ENCODE measurements at places on chromosomes 6 and 20.

DNA sequence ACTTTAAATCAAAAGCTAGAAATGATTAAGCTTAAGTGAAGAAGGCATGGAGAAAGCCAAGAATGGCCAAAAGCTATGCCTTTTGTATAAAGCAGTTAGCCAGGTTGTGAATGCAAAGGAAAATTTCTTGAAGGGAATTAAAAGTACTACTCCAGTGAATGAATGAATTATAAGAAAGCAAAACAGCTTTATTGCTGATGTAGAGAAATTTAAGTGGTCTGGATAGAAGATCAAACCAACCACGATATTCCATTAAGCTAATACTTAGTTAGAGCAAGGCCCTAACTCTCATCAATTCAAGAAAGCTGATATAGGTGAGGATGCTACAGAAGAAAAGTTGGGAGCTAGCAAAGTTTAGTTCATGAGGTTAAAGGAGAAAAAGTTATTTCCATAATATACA, 988.5 kb upstream of the ADGRB3 start:
- DNase-seq, result no peak

DNA sequence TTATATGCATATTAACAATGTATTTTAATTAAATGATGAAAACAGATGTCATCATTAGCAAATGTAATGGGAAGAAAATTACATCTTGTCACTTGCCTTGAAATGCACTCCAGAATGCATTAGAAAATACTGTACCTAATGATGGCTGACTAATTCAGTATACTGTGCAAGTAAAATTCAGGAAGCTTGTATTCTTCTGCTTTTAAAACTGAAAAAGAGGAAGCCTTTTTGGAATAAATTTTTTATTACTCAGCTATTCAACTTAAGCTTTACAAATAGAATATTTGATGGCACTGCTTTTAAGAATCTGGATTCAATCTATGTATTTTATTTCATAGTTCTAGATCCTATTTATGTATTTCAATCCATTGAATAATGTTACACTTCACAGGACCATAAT, 195.5 kb downstream of the RIMS1 start:
- DNase-seq, result no peak

GRCh38 chr6:25960734-25961133, 1.9 kb upstream of the TRIM38 start:
- DNase-seq, result no peak

DNA sequence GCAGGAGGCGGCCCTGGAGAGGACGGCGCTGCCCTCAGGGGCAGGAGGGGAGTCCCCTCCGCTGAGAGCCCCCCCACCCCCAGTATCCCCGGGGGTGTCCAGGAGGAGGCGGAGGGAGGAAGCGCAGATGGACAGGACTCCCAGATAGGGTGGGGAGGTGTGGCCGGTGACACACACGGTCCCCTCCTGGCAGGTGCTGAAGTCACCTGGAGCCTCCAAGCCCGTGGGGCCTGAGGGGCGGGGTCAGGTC, 1.4 kb downstream of the STMN3 start:
- DNase-seq, result no peak

GRCh38 chr6:89585154-89585553, 53.4 kb downstream of the LYRM2 start:
- DNase-seq, result no peak

DNA sequence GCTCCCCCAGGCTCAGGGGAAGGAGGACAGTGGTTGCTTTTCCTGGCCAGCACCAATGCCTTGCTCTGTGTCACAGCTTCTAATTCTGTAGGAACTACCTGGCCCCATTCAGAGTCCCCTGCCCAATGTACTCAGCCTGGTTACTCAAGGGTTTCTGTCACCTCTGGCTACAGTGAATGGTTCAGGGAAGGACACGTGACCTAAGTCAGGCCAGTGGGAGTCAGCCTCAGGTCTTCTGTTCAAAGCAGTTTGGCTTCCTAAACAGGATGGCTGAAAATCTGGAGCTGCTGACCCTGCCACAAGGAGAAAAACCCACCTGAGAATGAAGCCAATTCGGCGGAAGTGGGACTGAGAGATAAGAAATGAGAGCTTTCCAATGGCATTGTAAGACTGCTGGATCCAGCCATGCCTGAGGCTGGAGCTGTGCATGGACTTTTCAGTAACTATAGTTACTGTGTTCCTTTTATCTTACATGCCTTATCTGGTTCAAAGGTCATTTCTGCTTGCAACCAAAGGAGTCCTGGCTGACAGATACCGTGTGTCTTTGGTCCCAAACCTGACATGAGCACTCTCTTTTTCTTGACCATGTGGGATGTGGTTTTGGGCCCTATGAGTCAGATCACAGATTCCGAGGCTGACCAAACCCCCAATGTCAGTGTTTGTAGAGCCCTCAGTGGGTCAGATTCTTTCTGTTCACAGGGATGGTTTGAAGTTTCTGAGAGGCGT, 104.3 kb downstream of the SULF2 start:
- no peak for DNase-seq

DNA sequence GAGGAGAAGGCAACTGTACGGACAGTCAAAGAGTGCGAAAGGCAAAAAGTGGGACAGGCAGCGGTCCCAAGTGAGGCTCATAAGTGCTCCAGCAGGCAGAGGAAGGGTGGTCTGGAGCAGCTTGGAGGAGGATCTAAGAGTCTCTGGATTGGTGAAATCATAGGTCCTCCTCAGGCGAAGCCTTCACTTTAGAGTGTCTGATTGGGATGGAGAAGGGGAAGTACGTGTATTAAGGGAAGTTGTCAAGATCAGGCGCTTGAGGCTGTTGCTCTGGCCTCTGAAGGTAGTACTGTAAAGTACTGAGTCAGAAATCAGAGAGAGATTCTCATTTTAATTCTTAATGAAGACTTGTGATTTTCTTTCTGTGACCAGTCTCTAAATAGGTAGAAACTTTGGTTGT, 185.6 kb downstream of the KIF16B start:
- no peak for DNase-seq

- no peak for DNase-seq
These were observed 70.8 kb downstream of the PSMG4 start for GRCh38 chr6:3329393-3330051.

DNA sequence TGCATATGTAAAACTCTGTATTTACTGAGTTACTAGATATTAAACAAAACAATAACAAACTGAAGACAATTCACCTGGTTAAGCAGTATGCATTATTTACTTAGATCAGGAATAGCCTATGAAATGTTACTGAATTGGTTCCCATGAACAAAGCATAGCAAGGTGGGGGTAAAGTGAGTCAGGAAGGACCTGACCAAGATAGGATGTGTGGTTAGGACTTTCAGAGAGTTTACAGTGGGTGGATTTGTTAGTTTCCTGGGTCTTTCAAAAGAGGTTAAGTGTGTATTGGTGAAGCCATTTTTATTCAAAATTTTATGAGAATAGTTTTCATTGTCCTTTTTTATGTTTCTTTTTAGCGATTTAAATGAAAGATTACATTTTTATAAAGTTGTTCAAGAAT, 32.9 kb downstream of the TBPL1 start:
- DNase-seq, result no peak

DNA sequence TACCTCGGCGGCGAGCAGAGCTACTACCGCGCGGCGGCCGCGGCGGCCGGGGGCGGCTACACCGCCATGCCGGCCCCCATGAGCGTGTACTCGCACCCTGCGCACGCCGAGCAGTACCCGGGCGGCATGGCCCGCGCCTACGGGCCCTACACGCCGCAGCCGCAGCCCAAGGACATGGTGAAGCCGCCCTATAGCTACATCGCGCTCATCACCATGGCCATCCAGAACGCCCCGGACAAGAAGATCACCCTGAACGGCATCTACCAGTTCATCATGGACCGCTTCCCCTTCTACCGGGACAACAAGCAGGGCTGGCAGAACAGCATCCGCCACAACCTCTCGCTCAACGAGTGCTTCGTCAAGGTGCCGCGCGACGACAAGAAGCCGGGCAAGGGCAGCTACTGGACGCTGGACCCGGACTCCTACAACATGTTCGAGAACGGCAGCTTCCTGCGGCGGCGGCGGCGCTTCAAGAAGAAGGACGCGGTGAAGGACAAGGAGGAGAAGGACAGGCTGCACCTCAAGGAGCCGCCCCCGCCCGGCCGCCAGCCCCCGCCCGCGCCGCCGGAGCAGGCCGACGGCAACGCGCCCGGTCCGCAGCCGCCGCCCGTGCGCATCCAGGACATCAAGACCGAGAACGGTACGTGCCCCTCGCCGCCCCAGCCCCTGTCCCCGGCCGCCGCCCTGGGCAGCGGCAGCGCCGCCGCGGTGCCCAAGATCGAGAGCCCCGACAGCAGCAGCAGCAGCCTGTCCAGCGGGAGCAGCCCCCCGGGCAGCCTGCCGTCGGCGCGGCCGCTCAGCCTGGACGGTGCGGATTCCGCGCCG, 994 bp downstream of the FOXC1 start:
- no peak for DNase-seq

- no peak for DNase-seq
These were observed 33.3 kb upstream of the AFDN start for GRCh38 chr6:167793421-167793820.

DNA sequence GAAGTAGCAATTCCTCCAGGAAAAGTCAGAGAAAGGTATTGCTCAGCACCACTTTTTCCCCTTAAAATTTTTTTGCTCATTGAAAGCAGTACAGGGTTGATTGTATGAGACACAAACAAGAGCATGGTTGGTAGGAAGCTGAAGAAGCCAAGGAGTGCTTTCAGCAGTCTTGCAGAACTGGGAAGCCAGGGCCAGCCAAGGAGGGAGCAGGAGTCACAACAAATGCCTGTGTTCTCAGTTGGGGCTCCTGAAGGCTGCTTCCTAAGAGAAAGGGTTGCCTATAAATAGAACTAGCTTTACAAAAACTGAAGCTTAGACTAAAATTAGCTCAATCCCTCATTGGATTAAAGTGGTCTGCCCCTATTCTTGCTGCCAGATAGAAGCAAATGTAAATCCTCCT, 3.3 kb upstream of the THEMIS start:
- DNase-seq, result no peak

DNA sequence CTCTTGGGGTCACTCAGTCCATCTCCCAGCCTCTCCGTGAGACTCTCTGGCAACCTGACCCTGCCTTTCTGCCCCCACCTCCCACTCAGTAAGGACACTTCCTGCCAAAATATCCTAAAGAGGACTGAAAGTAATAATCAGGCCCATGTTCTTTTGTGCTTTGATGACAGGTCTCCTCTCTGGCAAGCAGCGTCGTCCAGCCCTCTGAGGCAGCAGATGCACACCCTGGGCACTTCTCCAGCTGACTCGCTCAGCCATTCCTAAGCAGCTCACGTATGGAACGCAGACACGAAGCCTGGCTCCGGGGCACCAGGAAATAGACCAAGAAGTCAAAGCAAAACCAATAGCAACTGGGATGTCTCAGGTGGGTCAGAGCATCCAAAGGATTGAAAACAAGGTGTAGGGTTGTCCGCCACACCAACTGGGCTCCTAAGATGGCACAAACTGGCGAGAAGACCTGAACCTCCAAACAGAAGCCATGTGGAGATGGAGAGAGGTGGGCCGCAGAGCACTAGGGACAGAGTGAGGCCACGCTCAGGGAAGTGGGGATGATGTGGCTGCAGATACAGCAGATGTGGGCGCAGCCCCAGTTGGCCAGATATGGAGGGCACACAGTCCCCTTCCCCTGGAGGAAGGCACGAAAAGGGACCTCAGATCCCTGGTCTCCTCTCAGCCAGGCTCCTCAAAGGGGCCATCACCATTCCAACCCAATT, 99.3 kb downstream of the PRND start:
- DNase-seq, result no peak

- no peak for DNase-seq
These were observed 20.9 kb downstream of the SCAF8 start for GRCh38 chr6:154754152-154754551.
